ENCODE measurements at places on chromosomes 7 and 10.

DNA sequence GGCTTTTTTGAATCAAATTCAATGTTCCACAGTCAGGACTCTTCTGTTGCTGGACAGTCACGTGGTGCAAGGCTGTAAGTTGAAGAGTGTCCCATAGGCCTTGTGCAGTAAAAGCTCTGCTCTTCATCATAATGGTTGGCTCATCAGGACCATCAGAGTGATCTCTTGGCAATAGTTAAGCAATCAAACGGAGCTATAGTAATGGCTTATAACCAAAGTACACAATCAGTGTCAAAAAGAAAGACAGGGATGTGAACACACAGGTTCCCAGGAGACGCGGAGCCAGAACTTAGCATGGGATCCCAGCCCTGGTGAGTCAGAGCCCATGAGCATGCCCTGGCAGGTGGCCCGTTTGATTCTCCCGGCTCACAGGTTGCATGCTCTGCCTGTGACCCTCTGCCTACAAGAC is 10.8 kb upstream of the GPNMB start:
- DNase-seq: no peak

DNA sequence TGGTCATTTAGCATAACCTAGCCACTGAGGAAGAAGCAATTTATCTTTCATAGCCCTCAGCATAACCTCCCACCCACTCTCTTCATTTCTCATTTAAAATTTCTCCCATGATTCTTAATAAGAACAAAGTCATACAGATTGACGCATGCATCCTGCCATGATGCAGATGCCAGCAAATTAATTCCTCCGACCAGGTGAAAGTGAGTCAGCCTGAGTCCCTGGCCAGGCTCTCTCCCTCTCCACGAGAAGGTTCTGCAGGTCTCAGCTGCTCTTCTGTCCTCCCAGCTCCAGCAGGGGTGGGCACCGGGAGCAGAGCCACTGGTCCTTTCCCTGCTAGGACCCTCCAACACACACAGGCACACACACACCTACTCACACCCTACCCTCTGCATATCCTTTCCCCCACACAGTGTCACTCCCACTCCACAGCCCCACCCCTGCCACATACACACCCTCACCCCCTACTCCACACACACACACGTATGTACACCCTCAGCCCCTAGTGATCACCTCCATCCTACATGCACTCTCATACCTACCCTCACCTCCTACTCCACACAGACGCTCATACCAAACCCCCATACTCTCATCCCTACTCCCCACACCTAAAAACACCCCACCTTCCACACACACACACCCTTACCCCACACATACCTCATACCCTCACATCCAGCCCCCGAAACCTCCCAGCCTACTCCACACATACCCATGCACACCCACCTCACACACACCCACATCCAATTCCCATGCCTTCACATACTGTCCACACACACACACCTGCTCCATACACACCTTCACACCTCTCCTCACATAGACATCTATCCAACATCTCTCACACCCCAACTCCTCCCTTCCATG is 78.0 kb downstream of the FAM13C start:
- DNase-seq: no peak

GRCh38 chr7:24419077-24419476 is 135.1 kb downstream of the NPY start:
- DNase-seq: no peak

DNA sequence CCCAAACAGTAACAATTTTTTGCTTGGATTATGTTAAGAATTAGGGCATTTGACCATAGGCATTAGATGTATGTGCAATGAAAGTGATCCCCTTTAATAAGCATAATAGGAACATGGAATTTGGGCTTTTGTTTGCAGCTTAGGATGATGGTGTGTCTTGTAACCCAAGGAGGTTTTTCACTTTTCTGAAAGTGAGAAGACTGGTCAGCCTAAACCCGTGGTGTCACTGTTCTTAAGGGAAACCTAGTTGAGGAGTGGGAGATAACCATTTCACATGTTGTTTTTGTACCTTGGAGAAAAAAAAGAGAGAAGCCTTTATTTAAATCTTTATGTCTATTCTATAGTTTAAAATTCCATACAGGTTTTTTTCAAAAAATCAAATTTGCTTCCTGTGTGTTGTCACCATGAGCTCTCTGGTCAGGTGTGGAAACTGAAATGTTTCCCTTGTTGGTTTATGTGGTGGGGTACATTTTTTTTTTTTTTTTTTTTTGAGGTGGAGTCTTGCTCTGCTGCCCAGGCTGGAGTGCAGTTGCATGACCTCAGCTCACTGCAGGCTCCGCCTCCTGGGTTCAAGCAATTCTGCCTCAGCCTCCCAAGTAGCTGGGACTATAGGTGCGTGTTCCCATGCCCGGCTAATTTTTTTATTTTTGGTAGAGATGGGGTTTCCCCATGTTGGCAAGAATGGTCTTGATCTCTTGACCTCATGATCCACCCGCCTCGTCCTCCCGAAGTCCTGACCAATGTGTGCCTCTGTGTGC is 7.7 kb downstream of the CCM2 start:
- DNase-seq: no peak

DNA sequence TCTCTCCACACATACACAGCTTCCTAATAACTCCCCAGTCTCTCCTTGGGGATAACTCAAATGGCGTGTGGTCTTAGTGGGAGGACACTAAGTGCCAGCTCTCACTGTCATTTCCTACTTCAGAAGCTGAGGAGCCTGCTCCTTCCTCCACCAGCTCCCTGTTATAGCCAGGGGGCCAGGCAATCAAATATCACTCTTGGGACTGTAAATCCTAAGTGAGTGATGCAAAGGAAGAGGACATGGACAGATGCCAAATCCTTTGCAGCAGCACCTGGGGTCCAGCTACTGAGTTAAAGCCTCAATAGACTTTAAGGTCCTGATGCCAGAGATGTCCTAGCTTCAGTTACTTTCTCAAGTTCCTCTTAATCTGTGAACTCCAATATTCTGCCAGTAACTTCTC is 34.1 kb downstream of the SEM1 start:
- DNase-seq: no peak

- DNase-seq: no peak
Observed at GRCh38 chr10:110081911-110082310, 74.1 kb downstream of the ADD3 start.

DNA sequence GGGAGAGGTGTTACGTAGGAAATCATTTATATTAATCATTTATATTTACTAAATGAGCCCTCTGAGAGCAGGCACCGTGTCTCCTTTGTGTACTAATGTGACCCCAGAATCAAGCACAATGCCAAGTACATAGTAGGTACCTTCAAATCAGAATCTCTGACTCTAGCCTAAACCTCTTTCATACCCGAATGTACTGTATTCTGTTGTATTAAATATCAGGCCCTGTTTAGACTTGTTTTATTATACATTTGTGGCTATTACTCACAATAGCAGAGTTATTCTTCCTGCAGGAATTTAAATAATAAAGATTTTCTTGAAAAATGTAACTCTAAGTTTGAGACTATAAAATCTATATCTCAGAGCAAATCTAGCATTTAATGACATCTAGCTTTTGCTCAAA is 297.3 kb downstream of the EXOC4 start:
- no peak for DNase-seq

DNA sequence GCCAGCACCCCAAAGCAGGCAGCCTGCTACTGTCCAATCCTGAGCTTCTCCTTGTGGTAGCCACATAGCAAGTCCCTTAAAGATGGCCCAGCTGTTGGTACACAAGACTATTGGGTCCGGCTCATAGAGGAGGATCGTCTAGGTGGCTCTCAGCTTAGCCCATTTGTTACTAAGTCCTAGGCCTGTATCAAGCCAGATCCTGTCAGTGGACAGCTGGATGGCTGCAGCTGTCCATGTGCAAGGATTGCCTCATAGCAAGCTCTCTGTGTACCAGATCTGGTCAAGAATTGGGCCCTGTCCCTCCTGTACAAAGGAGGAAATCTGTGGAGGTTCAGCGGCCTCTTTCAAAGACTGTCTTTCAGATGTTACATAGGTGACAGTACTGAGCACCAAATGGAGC is 12.2 kb upstream of the TMEM168 start:
- no peak for DNase-seq

DNA sequence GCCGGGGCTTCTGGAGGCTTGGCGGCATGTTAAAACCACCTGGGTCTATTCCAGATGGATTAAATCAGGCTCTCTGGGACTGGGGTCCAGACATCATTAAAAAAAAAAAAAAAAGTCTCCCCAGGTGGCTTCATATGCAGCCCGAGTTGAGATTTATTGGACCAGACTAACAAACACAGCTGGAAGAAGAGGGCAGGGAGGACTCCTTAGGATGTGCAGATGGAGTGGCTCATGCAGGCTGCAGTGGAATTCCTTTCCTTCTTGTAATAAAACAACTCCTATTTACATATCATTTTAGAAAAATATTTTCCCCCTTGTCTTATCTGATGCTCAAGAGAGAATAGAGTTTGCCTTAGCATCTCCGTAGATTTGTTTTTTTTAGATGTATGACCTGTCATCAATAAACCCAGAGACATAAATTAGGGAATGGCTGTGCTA is 238.1 kb downstream of the CAMK1D start:
- no peak for DNase-seq

DNA sequence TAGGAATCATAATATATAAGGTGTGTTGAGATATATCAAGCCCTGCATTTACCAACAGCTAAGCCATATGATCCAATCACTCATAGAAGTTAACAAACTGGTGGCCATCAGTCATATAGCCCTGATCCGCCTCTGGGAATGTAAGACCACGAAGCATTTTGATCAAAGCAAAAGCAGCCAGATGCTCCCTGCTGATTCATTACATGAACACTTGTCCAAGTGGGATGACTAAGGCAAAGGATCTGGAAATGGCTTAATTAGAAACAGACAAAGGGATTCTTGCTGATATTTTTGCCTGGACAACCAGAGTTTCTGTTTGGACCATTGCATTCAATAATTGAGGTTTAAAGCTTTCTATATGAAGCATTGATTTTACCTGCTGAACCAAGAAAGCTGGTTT is 535.5 kb downstream of the GPAM start:
- no peak for DNase-seq

GRCh38 chr7:50376056-50376820 is 71.7 kb downstream of the IKZF1 start:
- DNase-seq: no peak

DNA sequence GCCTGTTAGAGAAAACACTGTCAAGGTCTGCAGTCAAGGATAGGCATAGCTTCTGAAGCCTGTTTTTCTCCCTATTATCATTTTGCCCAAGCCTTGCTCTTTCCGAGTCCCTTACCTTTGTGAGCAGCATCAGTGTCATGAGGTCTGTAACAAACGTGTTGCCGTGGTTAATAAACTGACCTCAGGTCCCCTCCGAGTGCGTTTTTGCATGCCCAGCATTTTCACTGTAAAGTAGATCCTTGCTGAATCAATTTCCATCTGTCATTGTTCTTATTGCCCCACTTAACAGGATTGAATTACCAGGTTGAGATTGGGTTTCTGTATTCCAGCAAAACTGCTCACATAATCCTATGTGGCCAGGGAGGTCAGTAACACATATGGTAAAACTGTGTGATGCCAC is 110.3 kb downstream of the ZNF248 start:
- no peak for DNase-seq

Data from HuH-7.5 (cell line).